EH (cell line): ENCODE measurements at places on chromosomes 6 and 20.

DNA sequence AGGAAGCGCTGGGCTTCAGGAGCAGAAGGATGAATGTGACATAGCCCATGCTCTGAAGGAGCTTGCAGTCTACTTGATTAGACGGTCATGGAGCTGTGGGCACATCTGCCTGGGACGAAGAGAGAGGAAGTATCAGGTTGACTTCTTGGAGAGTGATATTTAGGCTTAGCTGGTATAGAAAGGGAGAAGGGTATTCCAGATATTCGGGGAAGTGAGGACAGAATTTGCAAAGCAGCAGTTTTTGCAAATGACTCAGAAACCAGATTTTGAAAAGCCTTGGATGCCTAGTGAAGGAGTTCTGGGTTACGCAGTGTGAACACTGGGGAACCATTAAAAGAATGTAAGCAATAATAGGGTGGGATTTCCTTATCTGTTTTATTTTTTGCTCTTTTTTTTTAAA lies 60.7 kb downstream of the EYA4 start:
- DNase-seq, result no peak

DNA sequence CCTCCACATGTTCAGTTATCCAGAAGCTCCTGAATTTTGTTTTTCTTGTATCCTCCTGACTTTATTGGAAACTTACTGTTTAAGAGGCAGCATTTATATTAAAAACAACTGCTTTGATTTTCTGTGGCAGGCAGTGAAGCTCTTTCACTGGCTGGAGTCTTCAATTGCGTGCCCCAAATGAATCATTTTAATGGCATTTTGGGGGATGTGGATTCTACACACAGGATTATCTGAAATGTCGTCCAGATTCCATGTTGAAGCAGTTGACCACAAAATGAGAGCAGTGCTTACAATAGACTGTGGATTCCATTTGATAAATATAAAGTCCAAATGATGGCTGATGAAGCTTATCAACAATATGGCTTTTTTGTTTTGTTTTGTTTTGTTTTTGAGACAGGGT lies 41.0 kb upstream of the HIVEP1 start:
- DNase-seq, result peak; percentile 95

DNA sequence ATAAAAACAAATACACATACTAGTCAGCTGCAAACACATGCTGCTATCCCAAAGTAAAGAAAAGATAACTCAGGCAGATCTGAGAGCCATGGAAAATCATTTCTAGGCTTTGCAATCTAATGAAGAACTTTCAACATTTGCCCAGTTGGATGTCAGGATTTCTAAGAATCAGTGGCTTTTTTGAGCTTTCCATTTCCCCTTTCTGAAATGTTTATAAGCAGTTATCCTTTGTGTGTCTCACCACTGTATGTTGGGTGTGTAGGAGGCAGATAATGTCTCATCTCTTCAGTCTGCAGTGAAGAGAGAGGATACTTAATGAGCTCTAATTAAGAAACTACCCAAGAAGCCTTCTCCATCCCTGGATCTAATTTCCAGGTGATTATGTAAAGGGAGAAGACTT lies 43.6 kb downstream of the RGS17 start:
- no peak for DNase-seq

DNA sequence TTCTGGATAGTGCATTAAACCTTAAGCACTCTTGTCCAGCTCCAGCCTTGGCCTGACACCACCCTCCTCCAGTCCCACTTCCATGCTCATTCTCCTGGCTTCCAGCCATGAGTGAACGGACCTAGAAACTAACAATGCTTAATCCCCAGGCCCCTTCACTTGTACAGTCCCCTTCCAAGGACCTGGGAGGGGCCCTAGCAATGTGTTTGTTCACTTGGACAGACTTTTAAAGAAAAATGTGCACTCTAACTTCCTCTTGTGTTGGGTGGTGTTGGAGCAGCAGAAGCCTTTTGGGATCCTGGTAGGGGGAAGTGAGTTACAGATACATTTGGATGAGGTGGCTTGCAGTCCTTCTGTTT lies 48.9 kb upstream of the CCN6 start:
- DNase-seq, result no peak

GRCh38 chr20:17627101-17627955 lies 54.7 kb downstream of the RRBP1 start:
- DNase-seq, result no peak

- DNase-seq, result no peak
Observed at GRCh38 chr20:58998656-58999055, 8.4 kb downstream of the CTSZ start.

DNA sequence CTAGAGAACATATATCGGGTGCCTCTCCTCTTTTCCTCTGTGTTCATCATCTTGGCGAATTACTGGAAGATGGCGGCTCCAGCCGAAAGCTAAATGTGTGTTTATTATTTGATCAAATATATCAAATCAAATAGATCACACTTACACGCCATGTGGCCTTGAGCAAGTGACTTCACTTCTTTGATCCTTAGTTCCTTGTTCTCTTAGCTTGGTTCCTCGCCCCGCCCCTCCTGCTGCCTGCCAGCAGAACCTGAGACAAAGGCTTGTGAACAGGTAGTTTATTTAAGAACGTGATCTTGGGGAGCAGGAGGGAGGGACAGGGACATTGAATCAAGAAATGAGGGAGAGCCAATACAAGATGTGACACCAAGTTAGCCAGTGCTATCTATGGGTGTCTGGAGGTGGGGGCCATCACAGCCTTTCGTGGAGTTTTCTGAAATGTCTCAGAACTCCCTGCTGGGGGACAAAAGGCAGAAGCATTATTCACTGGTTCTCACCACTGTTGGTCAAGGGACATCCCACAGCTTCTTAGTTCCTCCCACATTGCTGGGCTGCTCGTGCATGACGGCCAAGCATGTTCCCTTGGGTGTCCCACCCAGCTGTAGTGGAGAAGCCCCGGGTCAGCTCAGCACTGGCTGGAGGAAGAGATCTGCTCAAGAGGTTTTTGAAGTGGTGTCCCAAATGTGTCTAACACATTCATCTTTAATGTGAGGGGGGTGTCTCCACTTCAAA lies 44.9 kb upstream of the RNF24 start:
- DNase-seq, result no peak

GRCh38 chr6:110101885-110102284 lies 77.6 kb downstream of the WASF1 start:
- no peak for DNase-seq

DNA sequence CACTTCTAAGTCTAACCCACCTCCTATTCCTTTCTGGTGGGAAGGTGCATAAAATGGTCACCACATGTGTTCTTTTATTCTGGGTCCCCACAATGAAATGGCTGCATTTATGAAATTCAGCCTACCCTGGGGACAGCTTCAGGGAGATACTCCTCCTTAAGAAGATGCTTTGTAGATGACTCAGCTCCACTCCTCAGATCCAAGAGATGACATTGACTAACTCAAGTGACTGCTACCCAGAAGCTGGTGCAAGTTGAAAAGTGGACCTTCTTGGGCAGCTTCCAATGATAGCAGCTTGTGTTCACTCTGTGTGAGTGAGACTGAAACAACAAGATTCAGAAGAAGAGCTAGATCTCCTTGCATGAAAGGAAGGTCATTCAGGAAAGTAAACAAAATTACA lies 113.4 kb downstream of the SCP2D1 start:
- DNase-seq, result peak; percentile 15

GRCh38 chr6:93418033-93418407 lies 1.3 kb downstream of the EPHA7 start:
- no peak for DNase-seq

- no peak for DNase-seq
Observed at GRCh38 chr6:131555992-131556391, 17.0 kb upstream of the ARG1 start.

DNA sequence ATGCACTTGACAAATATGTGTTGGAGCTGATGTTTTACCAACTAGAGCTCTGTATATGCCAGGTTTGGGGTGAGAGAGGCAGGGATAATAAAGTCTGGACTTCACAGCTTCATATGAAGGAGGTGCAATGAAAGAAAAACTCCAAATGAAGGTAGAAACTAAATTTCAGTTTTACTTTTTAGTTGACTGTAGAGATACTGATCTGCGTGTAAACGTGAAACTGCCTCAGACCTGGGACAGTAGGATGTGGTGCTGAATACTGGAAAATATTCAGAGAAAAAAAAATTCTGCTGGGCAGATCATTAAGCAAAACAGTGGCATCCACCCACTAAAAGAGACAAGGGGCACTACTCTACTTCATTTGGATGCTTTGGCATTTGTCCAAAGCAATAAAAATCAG lies 94.5 kb downstream of the BACH2 start:
- no peak for DNase-seq
